ENCODE measurements at places on chromosomes 5 and 9.

- DNase-seq = no peak
These were observed 10.3 kb downstream of the CDK7 start for GRCh38 chr5:69245031-69245430.

- DNase-seq = no peak
These were observed 34.9 kb upstream of the SLC1A3 start for GRCh38 chr5:36571401-36572042.

DNA sequence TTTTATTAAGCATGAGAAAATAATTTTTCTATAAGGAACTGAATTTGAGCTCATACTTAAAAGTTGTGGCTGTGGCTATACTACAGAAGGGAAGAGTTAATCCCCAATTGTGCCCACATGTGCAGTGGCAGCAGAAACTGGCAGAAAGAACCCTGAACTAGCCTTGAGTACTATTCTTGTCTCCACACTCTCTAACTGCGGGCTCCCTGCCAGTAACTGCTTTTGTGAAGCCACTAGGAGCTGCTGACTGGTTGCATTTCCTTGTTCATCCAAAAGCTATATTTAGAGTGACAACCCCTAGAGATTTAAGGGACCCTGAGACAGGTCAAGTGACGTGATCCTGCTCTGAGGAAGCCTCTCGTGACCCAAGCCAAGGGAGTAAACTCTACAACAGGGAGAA lies 238.6 kb downstream of the ELAVL2 start:
- DNase-seq = peak; percentile 86

DNA sequence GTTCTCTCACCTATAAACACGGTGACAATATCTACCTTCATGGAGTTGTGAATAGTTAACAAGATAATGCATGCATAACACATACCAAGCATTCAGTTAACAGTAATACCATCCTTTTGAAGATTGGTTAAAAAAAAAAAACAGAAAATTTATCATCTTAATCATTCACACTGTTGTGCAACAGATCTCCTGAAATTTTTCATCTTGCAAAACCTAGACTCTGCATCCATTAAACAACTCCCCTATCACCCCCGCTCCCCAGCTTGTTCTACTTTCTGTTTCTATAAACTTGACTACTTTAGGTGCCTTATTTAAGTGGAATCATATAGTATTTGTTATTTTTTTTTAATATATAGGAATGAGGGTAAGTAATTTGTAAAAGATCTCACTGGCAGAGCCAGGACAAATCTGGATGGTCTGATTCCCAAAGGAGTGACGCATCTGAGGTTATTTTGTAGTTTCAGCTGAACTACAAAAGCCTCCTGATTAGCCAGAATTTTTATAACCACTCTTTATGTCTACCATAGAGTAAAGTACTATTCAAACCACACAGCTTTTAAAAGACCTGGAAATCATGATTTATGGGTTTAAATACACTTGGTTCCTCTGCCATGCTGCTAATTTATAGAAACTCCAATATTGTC lies 93.0 kb downstream of the FANCC start:
- no peak for DNase-seq

GRCh38 chr9:93427655-93428379 lies 23.7 kb upstream of the FAM120A start:
- no peak for DNase-seq

- DNase-seq = no peak
These were observed 37.2 kb upstream of the UBAP2 start for GRCh38 chr9:34085581-34086500.

- DNase-seq = no peak
These were observed 42.4 kb upstream of the MACIR start for GRCh38 chr5:103216137-103216536.

DNA sequence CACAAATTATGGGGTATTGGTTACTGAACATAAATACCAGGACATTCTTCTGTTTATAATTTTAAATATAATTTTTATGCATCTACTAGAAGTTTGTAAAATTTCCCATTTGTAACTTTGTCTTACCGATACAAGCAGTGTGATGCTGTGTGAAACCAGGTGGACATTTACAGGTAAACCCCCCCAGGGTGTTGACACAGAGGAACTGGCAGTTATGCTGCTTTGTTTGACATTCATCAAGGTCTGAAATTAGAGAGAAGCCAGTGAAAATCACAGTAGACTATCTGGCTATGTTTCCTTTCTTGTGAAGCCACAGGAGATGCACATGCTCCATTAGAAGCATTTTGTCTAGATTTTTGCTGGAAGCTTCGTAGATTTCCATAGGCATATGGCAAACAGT lies 190.9 kb downstream of the SLC12A2 start:
- DNase-seq = no peak
